ENCODE measurements at places on chromosomes 16 and 17. TPM values are rescaled to one million over a fixed set of nuclear protein-coding genes. Genes with fewer than 3 reads are reported as not detected.
A peak's percentile ranks its signal among the peaks of the same experiment; 100 is the strongest.

ETV4 gene
- polyA plus RNA-seq, result 0.33 TPM

MON1B gene
- 16.5 TPM for polyA plus RNA-seq

RNPS1 gene
- polyA plus RNA-seq, result 85.2 TPM

KREMEN2 gene
- polyA plus RNA-seq, result not detected

CYGB gene
- polyA plus RNA-seq, result 18.2 TPM

DNAH2 gene
- 1.0 TPM for polyA plus RNA-seq

- no peak for DNase-seq
Observed at GRCh38 chr16:84680165-84680842, 19.5 kb upstream of the USP10 start.

- no peak for DNase-seq
Observed at GRCh38 chr16:84271037-84271436, 23.6 kb upstream of the WFDC1 start.

DNA sequence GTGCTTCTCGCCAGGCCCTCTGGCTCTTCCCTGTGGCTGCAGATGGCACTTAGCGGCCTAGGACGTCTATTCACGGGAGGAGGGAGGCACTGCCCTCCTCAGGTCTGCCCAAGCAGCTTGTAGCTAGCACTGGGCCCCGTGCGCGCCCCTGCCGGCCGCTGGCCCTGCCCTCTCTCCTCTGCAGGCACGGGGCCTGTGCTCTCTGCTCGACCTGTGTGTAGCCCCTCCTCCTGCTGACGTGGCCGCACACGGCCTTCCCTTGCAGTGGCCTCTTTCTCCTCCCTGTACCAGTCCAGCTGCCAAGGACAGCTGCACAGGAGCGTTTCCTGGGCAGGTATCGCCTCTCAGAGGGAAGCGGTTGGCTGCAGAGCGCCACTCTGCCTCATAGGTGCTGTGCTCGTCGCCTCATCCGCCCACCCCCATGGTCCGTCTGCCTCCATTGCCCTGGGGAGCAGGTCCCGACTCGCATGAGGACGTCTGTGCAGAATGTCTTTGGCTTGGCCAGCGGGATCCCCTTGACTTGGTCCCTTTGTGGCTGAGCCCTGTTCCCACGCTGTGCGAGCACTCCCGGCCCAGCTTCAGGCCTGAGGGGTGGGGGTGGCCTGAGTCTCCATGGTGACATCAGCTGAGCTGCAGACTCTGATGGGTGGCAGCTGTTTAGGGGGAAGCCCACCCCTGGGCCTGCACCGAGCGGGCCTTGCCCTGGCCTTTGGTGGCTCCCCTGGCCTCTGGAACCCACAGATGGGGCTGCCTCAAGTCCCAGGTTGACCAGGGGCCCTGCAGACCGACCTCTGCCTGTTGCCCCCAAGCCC lies 34.6 kb downstream of the TSC2 start:
- peak; percentile 77 for DNase-seq

- no peak for DNase-seq
Observed at GRCh38 chr16:30397776-30398660, 2.8 kb downstream of the ZNF48 start.

DNA sequence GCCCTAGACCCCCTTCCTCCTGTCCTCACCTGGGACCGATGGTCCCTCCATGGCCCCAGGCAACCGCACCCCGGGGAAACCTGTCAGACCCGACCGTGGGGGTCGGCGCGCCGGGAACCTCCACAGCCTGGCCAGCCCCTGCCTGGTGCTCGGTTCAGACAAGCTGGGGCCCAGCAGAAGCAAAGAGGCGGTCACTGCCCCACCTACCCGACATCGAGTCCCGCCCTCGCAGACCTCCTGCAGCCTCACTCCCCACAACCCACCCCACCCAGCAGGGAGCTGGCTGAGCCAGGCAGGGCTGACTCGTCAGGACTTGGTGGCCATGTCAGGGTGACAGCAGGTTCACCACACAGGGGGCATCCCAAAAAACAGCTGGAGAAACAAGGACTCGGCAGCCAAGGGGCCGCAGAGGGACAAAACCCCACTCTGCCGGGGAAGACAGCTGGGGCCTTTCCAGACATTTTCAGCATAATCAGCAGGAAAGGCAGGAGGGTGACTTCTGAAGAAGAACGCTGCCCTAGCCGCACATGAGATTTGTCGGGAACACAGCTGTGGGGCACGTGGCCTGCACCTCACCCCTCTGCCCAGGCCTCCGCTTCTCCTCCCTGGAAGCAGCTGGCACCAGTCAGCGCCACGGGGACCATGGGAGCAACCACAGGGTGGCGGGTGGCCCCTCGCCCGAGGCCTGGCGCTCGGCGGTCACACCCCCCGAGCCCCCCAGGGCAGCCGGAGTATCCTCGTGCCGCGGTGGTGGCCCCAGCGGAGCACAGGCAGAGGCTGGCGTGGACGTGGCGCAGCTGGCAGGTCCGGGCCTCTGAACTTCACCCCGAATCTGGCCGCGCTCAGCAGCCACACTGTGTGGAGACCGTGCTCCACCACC lies 22.9 kb downstream of the GNPTG start:
- DNase-seq, result no peak
